ENCODE measurements at places on chromosomes 7 and 10. TPM values are rescaled to one million over a fixed set of nuclear protein-coding genes. Genes with fewer than 3 reads are reported as not detected.

The TMEM229A gene
- 0.27 TPM for total RNA-seq

The CPN1 gene
- 0.66 TPM for total RNA-seq

The EIF5AL1 gene
- 0.17 TPM for total RNA-seq

The PNLIPRP3 gene
- total RNA-seq = not detected

The PDE6C gene
- not detected for total RNA-seq

All from WTC11 (cell line).